SK-N-SH (cell line): ENCODE measurements at places on chromosomes 11 and 22.
A peak's percentile ranks its signal among the peaks of the same experiment; 100 is the strongest.

- no peak for DNase-seq
These were observed 97.1 kb upstream of the NAV2 start for GRCh38 chr11:19615341-19616183.

GRCh38 chr11:59247531-59248227 lies 35.0 kb upstream of the MPEG1 start:
- DNase-seq, result no peak

DNA sequence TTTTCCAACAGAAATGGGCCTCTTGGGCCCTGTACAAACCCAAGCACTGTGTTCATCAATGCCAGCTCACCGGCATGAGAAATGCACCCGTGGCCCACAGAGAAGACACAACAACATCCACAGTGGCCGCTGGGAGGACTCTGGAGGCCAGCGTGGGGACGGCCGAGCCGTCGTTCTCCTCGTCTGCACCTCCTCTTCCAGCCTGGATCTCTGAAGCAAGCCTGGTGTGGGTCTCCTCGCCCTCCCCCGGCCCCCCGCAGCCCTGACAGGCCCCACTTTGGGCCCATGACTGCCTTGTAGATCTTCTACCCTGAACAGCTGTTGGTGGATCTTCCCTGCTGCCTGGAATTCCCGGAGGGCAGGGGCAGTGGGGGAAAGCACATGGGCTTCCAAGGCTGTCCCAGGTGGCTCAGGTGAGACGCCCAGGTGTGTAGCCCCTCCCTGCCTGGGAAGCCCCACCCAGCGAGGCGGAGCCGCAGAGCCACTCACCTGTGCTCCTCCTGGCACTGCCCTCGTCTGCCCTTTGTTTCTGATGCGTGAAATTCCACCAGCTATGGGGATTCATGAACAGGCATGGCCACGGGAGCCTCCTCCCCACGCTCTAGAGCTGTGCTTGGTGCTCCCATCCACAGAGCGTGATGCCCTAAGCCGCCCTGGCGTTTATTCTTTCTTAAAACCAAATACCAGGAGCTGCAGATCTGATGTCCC lies 225.9 kb downstream of the BRD1 start:
- DNase-seq, result no peak

- DNase-seq, result no peak
These were observed 588.5 kb upstream of the ARHGAP42 start for GRCh38 chr11:100098560-100098959.

DNA sequence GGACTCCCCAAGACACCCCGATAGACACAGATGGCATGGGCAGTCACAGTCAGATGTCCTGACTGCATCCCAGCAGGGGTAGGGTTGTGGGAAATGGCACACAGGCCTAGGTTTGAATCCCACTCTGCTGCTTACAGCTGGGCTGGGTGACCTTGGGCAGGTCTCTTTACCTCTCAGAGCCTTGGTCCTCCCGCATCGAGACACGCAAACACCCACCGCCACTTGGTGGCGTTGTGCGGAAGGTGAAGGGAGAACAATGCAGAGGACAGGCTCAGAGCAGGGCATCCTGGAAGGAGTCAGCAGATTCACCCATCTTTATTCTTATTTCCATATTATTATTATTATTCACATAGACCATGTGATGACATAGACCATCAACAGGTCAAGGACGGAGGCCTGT lies 140.5 kb downstream of the MIAT start:
- DNase-seq, result peak; percentile 37

DNA sequence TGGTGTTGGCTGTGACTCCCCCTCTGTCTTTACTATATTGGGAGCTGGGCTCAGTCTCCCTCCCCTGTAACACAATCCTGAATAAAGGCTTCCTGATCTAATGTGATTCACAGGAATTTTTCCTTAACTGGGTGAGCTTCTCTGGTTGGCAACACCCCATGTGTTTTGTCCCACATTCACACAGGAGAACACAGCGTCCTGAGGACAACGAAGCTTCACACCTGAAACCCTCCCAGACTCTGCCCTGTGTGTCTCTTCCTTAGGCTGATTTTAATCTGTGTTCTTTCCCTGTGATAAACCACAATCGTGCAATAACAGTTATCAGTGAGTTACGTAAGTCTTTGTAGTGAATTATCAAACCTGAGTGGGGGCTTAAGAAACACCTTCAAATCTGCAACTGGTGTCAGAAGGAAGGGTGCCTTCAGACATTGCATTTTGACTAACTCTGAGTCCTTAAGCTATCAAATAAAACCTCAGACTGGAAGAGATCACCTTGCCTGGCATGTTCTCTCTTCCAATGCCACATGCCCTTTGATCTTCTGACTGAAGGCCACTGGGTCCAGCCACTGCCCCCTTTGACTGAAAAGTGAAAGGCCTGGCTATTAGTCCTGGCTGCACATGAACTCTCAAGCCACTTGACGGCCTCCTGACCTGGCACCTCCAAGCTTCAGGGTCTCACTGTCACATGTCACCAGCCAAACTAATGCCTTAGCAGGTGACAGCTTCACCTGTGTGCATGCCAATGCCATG lies 17.3 kb downstream of the APOL3 start:
- DNase-seq, result no peak
